AG08395 (cell line): ENCODE measurements at places on chromosomes 1 and 21.

- peak; percentile 94 for DNase-seq
These were observed 106.9 kb upstream of the F3 start for GRCh38 chr1:94648225-94649007.

DNA sequence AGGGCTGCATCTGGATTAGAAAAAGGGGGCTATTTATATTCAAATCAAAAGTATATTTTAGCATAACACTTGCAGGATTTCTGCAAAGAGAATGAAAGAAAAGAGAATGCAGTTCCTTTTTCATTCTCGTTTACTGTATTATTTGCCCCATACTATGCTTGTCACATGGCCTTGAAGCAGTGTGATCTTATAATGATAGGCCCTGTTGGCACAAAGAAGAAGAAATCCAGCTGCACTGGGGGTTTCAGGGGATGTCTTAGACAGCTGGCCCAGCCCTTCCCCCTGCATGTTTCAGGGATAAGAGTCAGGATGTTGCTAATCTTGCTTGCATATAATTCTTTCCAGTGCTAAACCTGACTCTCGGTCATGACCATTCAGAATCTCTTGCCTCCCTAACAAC, 369.5 kb downstream of the SEC16B start:
- no peak for DNase-seq

- no peak for DNase-seq
These were observed 10.1 kb upstream of the SERTAD4 start for GRCh38 chr1:210222340-210223006.

DNA sequence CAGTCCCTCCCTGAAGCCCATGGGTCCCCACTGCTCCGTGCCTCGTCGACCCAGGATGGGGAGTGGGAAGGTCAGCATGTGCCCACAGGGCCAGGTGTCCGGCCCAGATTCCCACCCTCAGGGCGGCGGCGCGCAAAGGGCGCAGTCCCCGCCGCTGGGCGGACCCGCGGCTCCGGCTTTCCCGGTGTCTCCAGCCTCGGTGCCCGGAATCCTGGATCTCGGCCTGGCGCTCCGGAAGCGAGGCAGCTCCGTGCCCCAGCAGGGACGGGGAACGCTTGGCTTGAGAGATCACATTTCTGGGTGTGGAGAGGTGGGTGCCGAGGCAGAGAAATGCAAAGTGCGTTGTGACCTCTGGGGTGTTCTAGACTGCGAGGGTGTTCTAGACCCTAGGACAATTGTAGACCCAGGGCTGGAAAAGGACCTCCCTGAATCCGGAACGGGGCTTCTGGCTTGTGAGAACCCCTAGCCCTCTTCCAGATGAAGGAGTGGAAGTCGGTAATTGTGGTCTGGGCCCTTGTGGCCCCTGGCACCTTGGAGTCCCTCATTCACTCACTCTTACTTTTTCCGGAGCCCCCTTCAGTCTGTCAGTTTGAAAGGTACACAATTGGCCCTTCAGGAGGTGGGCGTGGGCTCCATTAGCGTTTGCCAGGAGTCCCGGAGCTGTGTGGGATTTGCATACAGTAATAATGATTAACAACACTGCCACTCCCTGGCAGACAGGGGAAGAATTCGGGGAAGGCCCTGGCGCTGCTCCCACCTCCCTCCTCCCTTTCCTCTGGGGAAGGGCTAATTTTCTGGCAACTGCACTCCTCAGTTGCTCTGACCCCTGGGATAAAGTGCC, 1.6 kb upstream of the KCND3 start:
- DNase-seq = peak; percentile 51

DNA sequence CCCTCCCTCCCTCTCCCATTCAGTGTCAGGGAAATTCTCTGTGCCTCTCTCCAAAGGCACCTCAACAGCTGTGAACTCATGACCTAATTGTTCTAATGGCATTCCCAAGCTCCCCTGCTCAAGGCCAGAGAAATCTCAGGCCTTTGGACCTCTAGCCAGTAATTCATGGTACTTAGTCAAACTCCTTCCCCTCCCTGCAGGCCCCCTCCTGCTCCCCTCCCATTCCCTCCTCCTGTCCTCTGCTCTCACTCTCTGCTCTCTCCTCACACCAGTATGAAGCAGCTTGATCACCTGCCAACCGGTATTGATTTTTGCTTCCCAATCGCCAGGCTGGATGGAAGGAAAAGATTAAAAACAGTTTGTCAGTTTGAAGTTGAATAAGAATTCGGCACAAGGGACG, 370.5 kb upstream of the PBX1 start:
- DNase-seq = no peak

DNA sequence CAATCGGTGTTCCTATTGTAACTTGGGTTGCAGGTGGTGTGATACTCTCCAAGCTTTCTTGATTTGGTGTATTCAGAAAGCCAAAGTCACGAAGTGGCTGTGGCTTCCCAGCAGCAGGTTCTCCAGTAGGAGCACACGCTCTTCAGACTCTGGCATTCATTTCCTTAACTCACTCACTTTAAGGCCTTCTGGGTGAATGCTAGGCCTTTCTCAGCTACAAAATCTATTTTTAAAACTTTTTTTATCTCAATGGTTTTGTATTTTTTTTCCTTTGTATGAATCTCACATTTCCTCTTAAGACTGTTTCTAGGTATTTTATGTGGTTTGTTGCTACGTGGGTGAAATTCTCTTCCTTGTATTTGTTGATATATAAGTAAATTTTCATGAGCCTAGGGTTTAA, 22.9 kb upstream of the PKN2 start:
- no peak for DNase-seq

DNA sequence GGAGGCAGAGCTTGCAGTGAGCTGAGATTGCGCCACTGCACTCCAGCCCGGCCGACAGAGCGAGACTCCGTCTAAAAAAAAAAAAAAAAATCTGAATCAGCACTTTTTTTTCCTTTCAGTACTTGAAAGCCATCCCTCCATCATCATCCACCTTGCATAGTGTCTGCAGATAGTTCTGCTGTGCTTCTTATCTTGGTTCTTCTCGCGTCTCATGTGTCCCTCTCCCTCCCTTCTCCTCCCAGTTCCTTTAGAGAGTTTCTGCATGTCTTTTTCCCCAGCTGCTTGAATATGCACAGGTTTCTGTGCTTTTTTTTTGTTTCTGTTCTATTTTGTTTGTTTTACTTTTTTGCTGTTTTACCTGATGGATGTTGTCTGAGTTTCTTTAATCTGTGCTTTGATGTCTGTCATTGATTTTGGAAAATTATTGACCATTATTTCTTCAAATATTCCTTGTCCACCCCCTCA, 3.9 kb upstream of the COL18A1 start:
- DNase-seq = no peak

GRCh38 chr1:44024903-44025525, 6.2 kb downstream of the SLC6A9 start:
- no peak for DNase-seq

DNA sequence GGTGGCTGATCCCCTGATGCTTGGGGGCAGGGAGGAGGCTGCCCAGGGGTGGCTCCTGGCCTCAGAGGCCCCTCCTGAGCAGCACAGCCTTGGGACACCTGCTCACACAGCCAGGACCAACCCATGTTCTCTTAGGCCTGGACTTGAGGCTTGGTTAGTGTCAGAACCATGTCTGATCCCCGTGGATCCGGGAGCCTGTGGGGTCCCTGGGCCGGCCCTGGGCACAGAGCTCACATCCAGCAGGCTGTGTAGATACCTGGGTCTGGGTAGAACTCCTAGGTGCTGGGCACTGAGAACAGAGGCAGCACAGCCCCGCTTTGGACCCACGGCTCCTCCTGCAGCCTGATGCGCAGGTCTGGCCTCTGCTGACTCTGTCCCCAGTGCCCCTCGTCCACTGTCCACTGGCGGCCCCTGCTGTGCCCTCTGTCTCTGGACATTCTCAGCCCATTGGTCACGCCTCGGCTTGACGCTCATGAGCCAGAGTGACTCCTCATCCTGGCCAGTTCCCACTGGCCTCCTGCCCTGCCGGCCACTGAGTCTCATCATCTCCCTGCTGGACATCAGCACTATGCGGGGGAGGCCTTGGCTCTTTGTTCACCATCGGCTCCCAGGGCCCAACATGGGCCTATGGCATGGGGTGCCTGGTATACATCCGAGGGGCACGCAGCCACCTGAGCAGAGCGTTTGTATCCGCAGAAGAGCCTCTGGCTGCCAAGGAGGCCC, 70.2 kb downstream of the TRIM11 start:
- DNase-seq = no peak

GRCh38 chr1:207823531-207823879, 71.7 kb downstream of the CD46 start:
- DNase-seq = no peak

DNA sequence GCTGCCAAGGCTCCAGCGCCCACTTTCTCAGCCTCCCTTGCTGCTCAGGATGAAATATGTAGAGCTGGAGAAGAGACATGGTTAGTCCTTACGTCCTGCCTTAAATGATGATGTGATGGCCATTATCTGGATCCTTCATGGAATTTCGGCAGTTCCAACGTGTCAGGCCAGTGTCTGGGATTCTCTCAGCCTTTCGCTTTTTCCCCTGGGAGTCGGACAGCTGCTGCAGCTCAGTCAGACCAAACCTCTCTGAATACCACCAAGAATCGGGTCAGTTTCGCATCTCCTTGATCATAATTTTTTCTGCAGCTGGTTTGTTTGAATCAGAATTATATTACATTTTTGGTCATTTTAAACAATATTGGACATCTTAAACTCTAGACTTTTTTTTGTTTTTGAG, 22.3 kb upstream of the KLHDC8A start:
- no peak for DNase-seq

DNA sequence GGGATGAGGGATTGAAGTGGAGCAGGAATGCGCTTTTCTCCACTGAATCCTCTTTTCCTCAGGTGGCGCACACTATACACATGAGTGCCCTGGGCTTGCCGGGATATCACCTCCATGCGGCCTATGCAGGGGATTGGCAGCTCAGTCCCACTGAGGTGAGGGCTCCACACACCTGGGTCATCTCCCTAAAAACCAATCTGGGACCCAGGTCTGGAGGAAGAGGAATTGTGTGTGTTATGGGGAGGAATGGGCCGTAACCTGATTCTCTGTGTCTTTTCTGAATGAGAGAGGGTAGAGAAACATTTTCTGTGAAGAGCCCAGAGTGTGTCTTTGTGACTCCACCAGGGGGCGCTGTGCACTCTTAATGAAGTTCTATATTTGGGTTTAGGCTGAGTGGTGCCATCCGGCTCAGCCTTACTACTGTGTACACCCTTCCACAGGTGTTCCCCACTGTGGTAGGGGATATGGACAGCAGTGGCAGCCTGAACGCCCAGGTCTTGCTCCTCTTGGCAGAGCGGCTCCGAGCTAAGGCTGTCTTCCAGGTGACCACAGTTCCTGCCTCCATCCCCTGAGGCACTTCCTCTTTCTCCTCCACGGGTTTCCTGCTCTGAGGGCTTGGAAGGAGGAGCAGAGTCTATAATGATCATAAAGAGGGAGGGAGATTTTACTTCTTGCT, 1.5 kb downstream of the TOMM40L start:
- DNase-seq = peak; percentile 75

- no peak for DNase-seq
These were observed 22.5 kb upstream of the SLC27A3 start for GRCh38 chr1:153752571-153753195.

- peak; percentile 78 for DNase-seq
These were observed 90.5 kb upstream of the TLR5 start for GRCh38 chr1:223233410-223234169.

DNA sequence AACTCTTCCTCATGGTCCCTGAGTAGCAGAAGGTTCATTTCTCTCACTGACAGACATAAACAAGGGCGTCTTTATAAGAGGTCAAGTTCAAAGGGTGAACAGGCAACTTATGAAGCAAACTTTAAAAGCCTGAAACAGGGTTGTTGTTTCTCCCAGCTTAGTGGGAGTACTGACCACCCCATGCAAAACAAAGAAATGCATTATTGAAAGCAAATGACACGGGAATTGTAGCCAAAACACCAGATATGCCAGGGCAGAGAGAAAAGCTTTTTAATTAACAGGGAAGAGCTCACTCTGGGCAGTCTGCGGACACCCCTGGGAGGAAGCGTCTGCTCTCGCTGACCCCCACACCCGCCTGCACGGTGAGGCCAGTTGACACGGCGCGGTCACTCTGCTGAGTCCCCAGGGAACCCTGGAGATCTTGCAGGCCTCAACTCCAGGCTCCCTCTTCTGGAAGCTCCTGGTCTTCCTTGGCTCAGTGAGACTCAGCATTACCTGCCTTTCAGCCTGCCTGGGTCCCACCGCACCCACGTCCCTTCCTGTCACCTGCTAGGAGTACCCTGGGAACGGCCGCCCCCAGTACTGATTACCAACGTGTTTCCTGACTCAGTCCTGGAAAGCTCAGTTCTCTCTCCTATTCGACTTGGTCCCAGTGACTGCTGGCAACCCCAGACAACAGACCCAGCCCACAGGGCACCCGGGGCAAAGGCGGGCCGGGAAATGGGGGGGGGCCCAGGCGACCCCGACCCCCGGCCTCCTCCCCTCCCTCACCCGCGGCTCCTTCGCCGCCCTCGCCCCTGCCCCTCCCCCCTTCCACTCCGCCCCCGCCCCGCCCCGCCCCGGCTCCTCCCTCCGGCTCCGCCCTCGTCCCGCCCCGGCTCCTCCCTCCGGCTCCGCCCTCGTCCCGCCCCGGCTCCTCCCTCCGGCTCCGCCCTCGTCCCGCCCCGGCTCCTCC, 972 bp downstream of the CFAP410 start:
- peak; percentile 58 for DNase-seq

DNA sequence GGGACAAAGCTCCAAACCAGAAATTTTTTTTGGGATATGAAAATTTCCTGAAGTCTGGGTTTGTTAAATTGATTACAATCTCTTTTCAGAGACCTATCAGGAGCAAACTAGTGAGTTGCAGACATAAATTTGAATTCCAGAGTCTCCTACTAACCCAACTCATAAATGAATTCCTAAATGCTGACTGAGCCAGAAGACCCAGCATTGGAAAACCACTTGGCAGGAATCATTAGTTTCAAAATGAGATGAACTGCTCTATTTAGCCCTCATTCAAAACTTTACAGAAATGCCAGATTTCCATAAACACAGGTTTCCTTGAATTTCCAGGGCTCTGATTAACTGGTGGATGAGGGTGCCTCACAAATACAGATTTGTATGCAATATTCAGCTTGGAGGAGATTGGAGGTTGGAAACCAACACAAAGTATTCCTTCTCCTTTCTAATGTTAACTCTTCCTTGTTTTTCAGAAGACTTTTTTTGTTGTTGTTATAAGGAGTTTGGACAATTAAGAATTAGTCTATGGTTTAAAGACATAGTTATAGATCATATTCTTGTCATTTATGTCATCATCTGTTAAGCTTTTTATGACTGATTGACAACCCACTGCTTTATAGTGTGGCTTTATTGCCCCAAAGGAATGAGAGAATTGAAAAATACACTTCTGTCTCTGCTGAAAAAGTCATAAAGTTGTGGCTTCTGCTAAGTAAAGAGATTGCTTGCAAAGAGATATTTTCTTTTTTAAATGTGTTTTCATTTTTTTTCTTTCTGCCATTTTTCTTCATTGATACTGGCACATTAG, 222.8 kb downstream of the HLX start:
- peak; percentile 69 for DNase-seq

- no peak for DNase-seq
These were observed 4.4 kb downstream of the GADD45A start for GRCh38 chr1:67689267-67690017.
